ENCODE measurements at places on chromosomes 6 and 20.

DNA sequence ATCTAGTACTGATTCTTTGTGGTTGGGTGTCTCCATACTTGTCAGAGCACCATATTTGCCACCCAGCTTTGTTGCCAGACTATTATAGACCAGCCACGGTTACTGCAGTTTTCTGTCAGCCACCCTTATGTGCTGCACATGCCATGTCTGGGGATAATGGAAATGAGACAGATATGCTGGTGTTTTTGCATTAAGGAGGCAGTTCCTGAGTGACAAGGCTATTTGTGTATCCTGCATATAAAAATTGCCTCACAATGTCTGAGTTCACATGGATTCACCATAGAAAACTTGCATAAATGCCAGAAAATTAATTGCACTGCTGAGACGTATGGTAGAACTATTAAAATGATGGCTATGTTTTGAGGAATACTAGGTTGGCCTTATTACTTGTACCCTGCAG, 51.8 kb downstream of the NKAIN2 start:
- DNase-seq: no peak

- no peak for DNase-seq
Observed at GRCh38 chr6:34663371-34663770, 33.2 kb downstream of the ILRUN start.

DNA sequence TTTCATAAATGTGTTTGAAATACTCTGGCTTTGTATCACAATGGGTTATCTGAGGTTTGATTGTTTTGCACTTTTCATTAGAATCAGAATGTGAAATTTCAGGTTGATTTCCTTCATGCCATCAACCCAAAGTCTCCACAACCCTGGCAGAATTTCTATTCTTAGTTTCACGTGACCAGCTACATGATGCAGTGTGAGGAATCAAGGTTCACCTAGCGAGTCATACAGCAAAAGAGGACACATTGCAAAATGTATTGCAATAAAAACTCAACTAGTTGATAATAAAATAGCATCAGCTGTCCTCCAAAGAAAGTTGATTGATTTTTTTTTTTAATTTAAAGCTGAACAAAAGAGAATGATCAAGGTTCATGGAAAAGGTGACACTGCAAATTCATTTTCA, 2.2 kb downstream of the HAO1 start:
- DNase-seq: no peak

DNA sequence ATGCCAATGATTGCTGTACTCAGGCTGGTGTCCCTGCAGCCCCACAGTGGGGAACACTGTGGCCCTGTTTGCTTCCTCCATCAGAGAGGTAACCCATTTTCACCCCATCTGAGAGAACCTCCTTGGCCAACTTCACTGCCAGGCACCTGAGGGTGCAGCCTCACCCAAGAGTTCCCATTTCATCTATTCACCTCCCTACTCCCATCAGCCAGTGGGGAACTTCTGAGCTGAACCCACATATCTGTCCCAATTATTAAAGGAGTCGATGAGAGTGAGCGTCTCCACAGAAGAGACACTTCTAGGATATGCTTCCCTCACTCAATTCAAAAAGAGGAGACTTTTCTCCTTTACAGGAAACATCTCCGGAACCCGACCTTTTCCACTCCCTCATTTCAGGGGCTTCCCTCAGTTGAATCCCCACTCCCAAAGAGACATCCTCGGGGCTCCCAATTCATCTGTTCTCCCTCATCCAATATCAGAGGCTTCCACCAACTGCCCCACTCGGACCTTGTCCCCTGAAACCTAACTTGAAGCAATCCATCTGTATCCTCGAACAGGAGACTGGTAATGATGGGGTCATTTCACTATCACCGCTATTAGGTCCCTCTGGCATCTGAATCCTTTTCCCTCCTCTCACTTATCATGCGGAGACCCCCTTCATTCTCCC, 988 bp downstream of the UBE2V1 start:
- no peak for DNase-seq

DNA sequence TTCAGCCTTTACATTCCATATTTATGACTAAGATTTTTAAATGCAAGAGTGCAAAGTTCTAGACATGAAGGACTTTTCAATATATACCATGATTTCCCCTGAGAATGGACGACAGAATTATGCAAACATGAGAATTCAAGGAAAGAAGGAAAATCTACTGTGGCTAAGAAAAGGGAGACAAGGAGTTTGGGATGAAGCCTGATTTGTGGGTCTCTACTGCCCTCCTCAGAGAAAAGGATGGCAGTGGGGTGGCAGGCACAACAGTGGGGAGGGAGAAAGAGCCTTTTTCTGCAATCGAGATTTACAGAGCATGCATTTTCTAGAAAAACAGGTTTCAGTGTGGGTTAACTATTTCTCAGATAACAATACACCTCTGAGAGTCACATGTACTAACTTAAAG, 466.9 kb upstream of the NRSN1 start:
- DNase-seq: no peak

- no peak for DNase-seq
Observed at GRCh38 chr6:33782561-33782960, 6.4 kb downstream of the LEMD2 start.

All from stimulated activated CD4-positive, alpha-beta T cell treated with anti-CD3 and anti-CD28 coated beads, Interleukin-12 subunit alpha, Interleukin-12 subunit beta, amount 100 ng/mL, for 48 hours (primary cell).